ENCODE measurements at places on chromosomes 13 and 19.

DNA sequence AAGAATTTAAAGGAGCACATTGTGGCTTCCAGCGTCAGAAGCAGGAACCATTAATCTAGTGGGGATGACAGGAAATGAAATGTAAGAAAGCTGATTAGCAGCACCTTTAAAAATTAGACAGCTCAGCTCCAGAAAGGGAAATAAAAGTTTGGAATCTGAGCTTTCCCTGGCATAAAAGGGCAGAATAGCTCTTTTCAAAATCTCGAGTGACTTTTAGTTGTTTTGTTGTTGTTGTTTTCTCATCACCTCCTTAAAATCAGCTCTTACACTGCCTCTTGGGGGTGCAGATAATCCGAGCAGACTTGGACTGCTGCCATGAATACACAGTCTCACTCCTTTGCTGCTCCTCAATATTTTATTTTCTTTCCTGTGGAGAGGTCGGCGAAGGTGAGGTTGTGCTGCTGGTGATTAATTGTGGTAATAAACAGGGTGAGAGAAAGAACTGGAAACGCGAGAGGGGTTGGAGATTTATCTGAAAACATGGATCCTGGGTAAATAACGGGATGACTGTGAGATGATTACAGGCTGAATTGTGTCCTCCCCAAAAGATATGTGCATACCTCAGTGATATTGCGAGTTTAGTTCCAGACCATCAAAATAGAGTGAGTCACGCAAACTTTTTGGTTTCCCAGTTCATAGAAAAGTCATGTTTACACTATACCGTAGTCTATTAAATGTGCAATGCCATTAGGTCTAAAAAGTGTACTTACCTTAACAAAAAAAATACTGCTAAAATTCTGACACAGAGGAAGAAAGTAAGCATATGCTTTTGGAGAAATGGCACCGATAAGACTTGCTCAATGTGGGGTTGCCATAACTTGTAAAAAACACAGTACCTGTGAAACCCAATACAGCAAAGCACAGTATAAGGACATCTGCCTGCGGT lies 787.7 kb downstream of the UQCRFS1 start:
- DNase-seq, result no peak

- peak; percentile 85 for DNase-seq
Measured at GRCh38 chr19:17605761-17606589, 50.5 kb downstream of the COLGALT1 start.

DNA sequence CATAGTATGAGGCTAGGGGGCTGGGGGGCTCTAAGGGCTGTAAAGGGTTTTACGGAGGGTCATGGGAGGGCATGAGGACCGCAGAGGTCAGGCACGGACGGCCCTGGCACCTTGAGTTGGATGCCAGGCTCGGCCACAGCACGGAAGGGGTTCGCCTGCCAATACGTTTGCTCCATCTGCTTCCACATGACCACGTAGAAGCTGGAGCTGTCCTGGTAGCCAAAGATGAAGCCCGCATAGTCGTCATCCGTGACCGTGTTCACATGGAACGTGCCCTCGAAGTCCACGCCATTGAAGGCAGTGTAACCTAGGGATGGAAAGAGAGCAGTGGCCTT lies 6.4 kb downstream of the COMP start:
- no peak for DNase-seq

DNA sequence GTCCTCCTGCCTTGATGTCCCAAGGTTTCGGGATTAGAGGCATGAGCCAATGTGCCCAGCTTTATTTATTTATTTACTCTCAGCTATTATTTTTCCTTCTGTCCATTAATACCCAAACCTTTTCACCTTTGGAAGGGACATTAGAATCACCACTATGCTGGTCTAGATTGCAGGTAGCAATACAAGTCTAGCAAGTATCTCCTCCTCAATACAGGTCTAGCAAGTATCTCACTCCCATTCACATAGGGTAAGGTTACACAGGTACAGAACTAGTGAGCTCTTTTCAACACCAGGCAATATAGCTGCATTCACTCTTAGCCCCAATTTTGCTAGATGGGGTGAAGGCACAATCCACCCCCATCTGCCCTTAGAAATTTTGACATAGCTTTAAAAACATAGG lies 17.4 kb upstream of the SPRYD7 start:
- no peak for DNase-seq

GRCh38 chr13:94163535-94163934 lies 315.9 kb downstream of the DCT start:
- no peak for DNase-seq

- no peak for DNase-seq
Measured at GRCh38 chr13:104632736-104633135, 1566.5 kb upstream of the SLC10A2 start.

DNA sequence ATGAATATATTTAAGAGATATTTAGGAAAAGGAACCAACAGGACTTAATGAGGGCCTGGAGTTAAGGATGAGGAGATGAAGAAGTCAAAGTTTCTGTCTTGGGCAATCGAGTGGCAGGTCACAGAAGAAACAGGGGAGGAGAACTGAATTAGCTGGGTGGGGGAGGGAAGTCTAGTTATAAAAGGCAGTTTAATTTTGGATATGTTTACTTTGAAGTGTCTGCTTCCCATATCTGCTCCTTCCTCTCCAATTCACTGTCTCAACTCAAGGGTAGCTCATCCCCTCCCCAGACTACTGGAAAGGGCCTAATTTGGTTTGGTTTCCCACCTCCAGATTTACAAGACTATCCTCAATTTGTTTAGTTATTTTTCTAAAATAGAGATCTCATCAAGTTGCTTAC lies 195.9 kb downstream of the VWA8 start:
- DNase-seq, result no peak

DNA sequence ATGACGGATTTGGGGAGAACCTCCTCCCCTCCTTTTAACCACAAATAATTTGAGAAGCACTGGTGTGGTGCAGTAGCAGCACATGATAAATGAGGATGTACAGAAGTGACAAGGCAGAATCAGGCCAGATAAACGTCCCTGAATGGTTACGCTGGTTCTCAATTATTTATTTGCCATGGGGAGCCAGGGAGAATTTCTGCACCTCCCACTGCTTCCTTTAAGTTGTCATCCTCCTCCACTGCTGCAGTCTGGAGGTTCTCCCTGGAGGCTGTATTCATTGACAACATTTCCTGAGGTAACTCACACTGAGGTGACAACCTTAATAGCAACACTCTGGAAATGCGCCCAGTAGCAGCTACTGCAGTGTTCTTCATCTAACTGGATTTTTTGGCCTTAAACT lies 308.9 kb upstream of the SLITRK1 start:
- DNase-seq, result no peak

- peak; percentile 22 for DNase-seq
Measured at GRCh38 chr13:57624565-57625435, 6.7 kb upstream of the PCDH17 start.

GRCh38 chr19:47427241-47428176 lies 8.2 kb upstream of the MEIS3 start:
- peak; percentile 80 for DNase-seq

- DNase-seq, result no peak
Measured at GRCh38 chr19:5494773-5495172, 39.6 kb downstream of the ZNRF4 start.

DNA sequence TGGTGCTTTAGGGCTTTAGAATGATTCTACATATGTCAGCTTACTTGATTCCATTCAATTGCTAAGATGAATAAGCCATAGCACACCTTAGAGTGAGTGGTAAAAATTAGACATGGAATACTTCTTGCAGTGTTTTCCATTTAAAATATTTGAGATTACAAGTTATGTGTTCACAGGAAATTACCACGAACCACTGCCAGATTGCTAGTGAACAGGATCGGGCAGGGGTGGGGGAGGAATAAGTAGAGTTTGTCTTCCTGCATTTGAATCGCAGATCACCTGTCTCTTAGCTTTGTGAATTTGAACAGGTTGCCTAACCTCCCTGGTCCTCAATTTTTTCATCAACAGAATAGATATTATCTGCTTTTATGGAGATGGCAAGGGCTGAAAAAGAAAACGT lies 124.6 kb downstream of the GGACT start:
- DNase-seq, result no peak

DNA sequence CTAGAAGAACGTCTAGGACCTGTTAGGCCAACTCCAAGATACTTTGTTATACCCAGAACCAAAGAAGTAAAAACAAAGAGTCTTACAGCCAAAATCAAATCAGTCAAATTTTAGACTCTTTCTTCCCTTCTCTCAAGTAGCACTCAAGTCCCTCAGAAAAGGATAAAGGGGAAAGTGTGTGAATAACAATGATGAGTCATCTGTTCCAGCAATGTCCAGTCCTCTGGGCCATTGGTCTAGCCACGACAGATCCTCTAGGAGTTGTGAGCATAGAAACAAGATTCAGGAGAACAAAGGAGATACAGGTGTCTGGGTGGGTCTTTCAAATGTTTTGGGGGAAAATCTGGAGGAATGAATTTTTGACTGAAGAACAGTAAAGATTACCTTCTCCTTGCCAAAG lies 36.3 kb downstream of the STOML3 start:
- no peak for DNase-seq
